A172 (cell line): ENCODE measurements at places on chromosomes 5 and 9.

- no peak for DNase-seq
These were observed 273.8 kb upstream of the IRX4 start for GRCh38 chr5:2156358-2157059.

- peak; percentile 24 for DNase-seq
These were observed 563.9 kb upstream of the ADAMTS16 start for GRCh38 chr5:4576161-4576748.

DNA sequence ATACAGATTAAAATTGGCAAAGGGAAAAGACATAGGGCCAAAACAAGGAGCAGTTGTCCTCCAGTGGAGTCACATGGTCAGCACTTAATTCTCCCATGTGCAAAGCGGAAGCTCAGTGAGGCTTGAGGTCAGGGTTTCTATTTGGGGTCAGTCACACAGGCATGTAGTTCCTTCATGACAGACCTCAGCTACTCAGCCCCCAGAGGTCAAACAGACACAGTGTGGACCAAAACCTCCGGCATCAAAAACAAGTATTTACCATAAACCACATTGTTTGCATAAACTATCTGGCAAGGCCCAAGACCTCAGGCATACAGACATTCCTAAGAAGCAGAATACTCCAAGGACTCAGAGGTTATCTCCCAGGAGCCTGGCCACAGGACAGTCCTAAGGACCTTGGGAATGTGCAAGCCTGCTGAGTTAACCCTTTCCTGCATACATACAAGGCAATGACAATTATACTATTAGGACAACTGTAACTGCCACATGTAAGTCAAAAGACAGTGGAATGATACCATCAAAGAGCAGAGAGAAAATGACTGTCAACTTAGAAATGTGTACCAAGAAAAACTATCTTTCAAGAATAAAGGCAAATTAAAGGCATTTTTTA is 28.7 kb upstream of the FNIP1 start:
- DNase-seq, result no peak

GRCh38 chr9:91162784-91163443 is 198.8 kb downstream of the AUH start:
- DNase-seq, result peak; percentile 42

- peak; percentile 75 for DNase-seq
These were observed at the start of gene MRPL41 for GRCh38 chr9:137551264-137552021. Gene MRPL41, plus strand, starts transcription at chr9:137551879. Its CDS starts 203 bp downstream, at chr9:137552082.

DNA sequence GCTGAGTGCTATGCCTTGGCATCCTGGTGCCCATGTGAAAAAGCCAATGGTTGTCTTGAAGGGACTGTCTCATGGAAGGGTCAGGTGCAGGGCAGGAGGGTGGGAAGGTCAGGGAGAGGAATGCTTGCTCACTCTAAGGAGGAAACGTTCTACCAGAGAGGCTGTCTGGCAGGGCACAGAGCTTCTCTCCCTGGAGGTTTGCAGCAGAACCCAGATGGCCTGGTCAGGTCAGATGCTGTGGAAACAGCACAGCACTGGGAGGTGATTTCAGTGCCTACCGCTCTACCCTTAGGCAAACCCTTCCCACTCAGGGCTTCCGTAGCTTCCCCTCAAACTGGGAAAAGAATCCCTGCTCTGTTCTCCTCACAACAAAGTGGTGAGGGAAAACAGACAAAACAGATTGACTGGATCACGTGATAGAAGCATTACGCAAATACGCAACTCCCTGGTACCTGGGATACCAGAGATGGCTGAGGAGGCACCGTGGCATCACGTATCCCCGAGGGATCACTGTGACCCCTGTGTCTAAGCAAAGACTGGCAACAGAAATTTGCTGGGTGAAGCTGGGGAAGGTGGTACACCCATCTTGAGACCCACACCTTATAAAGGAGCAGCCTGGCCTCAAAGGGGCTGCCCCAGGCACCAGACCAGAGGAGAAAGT is 3.9 kb upstream of the MGAT1 start:
- no peak for DNase-seq

GRCh38 chr5:133723651-133724366 is 111.5 kb upstream of the FSTL4 start:
- no peak for DNase-seq

DNA sequence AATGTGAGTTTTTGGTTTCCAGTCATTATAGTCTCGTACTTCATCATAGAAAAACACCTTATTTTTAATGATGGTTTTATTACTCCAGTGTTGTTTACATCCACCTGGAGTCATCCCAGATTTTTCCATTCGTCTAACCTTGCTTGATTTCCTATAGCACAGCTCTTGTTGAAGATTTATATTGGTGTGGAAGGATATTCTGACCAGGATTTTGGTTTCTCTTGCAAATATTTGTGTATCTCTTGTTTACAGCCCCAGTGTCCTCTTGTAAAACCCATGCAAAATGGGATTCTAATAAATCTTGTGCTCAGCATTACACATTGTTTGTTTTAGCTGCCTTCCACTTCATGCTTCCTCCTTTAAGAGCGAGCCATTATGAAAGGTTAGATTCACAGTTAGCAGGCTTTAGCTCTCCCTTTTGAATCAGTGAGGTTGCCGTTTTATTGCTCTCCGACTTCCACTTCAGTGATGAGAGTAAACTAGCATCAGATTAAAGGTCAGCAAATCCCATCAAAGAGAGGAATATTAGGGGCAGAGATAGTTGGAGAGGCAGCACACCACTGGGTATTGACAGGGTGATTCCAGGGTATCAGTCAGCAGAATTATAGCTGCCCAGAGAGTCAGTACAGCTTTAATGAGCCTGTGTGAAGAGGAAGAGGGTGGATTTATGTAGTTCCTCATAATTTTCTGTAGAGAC is 157.1 kb downstream of the PBX3 start:
- no peak for DNase-seq

GRCh38 chr5:159059722-159060121 is 40.0 kb downstream of the EBF1 start:
- DNase-seq, result no peak

GRCh38 chr9:129888293-129889121 is 53.2 kb downstream of the USP20 start:
- no peak for DNase-seq

DNA sequence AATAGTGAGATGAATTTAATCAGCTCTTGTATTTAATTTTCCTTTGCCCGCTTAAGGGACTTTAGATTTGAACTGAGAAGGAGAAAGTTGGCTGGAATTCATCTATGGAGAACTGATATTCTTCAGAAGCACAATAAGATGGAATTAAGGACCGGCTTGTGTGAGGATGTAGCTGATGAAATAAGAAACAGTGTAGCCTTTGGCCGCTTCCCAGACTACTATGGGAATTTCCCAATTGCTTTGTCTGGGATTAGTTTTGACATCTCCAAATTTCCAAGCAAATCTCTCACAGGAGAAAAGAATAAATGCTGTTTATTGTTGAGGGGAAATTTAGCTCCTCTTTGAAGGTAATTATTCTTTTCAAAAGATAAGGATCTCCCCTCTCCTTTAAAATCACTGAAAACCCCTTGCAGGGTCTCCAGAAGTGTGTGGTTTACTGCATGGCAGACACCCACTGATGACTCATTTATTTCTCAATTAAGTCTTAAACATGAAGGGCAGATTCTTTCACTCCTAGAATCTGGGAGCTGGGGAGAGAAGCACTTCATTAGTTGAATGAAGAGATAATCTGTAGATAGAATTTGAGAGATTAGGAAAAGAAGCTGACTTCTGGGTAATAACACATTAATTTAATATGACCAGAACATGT is 606.5 kb upstream of the ADAMTS16 start:
- DNase-seq, result peak; percentile 22
